ENCODE measurements at places on chromosomes 11 and 22.
A peak's percentile ranks its signal among the peaks of the same experiment; 100 is the strongest.

DNA sequence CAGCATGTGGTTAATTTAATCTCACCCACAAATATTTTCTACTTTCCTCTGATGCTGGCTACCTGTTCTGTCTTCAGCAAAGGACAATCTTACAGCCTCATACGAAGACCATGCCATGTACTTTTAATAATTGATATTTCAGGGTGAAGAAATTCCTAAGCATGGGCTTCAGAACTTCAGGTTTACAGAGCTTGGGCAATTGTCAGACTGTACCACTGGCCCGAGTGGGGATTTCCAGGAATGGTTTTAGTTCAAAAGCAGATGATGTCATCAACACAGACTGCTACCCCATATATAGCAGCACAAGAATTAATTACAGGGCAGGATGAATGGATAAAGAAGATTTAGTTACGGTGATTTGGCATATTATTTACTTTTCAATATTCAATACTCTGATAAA, 171.8 kb downstream of the ETS1 start:
- no peak for DNase-seq

DNA sequence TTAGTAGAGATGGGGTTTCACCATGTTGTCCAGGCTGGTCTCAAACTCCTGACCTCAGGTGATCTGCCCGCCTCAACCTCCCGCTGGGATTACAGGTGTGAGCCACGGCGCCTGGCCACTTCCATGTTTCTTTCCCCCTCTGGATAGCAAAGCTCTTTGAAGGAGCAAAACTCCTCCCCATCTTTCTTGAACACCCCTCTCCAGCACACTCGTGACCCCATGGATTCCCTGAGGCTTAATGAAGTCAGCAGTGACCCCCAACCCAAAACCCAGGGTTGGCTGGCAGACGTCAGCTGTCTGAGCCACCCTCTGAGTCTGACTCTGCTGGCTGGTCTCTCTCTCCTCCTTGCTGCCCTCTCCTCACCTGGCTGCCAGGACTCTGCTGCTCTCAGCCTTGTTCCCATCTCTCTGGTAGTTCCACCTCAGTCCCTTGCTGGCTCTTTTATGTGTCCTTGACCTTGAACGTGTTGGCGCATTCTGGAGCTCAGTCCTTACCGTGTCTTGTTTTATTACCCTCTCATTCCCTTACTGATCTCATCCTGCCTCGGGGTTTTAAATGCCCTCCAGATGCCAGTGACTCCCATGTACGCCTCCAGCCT, 44.5 kb downstream of the PARVG start:
- peak; percentile 31 for DNase-seq

GRCh38 chr11:11661326-11662040, 39.7 kb upstream of the GALNT18 start:
- no peak for DNase-seq

GRCh38 chr22:33054001-33054675, 4.0 kb downstream of the SYN3 start:
- no peak for DNase-seq

- DNase-seq, result peak; percentile 14
Measured at GRCh38 chr11:6607190-6607795, 3.7 kb downstream of the ILK start.

DNA sequence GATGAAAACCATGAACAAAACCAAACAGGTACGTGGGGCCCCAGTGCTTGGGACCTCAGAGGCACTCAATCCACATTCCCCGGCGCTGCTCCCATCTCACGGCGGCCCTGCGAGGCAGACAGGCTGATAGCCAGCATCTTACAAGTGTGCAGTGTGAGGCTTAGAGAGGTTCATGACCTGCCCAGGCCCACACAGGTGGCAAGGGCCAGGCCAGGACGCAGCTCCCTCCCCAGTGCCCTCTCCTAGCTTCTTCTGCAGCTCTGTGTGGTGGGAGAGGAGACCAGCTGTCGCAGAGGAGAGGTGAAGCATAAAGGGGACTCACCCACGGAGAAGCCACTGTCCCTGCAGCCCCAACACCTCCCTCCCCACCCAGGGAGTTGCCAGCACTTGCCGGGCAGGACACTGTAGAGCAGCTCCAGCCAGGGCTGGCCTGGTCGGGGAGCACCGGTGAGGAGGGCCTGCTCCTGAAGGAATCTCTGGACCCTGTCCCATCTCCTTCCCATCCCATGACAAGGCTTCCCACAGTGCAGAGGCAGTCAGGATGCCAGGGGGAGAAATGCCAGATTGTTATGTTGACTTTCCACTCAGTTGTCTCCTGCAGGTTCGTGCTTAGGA, 92.4 kb upstream of the TMEM45B start:
- DNase-seq, result no peak

DNA sequence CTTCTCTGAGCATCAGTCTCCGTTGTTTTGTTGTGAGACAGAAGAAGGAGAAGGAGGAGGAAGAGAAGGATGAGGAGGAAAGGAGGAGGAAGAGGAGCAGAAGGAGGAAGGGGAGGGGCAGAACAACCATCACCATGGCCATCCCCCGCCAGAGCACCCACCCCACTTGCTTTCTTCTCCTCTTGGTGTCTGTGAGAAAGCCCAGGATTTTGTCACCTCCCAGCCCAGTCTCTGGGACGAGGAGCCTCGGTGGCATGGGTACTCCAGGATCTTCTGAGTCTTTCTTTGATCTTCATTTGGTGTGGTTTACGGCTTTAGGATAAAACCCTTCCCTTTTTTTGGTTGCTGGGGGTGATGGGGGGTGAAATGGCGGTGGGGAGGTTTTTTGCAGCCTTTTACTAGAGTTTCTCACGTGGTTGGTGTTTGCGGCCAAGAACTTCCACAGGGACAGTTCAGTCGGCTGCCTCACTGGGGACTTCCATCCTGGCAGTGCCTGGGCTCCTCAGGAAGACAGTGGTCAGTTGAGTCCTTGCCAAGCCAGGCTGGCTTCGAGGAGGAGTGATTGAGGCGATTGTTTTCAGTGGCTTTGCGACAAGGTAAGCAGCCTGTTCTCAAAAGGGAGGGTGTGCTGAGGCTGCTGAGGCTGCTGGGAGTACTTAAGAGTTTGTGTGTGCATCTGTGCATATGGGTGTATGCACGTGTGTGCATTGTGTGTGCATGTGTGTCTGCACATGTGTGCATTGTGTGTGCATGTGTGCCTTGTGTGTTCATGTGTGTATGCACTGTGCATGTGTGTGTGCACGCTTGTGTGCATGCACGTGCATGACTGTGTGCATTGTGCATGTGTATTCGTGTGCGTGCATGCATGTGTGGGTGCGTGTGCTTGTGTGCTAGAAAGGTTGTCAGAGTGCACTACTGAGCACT, 567.5 kb downstream of the TBC1D22A start:
- no peak for DNase-seq

- no peak for DNase-seq
Measured at GRCh38 chr11:72776844-72777754, 16.7 kb downstream of the STARD10 start.

DNA sequence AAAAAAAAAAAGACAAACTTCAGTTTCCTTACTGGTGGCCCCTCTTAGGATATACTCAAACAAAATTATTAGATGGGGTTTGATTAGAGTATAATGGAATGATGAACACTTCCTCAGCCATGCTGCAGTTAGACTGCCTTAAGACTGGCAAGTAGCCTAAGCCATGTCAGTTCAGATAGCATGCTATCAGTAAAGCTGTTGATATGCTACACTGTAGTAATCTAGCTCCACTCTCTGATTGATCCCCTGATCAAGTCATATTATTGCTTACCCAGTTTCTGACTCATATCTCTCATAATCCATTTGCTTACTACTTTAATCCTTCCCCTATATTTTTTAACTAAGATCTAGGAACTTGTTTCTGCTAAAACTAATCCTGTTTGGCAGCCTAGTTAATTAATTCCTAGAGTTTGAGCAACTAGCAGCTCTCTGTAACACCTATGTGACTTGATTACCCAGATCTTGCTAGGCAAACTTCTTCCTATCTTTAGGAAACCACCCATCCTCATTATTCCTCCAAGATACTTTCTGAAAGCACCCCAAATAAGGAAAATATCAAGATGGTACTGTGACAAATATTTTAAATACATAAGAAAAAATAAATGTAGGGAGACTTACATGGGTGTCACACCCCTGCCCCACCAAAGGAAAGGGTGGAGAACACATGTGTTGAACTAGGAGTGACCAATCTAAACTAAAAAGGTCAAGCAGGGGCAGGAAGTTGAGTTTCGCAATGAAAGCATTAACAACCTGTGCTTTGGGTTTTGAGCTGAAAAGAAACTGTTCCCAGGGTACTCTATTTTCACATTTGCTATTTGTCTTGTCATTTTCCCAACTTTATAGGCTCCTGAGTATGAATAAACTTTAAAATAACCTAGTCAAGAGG, 43.2 kb downstream of the PIK3C2A start:
- no peak for DNase-seq

GRCh38 chr22:50186181-50186714, 535 bp downstream of the TRABD start:
- no peak for DNase-seq

DNA sequence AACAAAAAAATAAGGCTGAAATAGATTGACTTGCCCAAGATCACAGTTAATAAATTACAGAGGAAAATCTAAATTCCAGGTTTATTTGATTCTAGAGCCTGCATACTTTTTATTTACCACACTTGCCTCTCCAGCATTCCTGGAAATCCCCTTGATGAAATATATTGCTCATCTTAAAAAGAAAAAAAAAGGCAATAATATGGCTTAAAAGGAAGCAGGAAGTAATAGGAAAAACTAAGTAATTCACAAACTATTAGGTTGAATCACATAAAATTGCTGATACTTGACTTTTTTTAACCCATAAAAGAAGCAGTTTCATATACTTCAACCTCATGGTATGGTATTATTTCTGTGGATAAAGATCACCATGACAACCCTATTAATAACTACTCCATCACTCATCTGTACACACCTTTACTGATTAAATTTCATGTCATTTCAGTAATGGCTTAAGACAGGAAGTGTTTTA, 52.9 kb downstream of the COPB1 start:
- no peak for DNase-seq

DNA sequence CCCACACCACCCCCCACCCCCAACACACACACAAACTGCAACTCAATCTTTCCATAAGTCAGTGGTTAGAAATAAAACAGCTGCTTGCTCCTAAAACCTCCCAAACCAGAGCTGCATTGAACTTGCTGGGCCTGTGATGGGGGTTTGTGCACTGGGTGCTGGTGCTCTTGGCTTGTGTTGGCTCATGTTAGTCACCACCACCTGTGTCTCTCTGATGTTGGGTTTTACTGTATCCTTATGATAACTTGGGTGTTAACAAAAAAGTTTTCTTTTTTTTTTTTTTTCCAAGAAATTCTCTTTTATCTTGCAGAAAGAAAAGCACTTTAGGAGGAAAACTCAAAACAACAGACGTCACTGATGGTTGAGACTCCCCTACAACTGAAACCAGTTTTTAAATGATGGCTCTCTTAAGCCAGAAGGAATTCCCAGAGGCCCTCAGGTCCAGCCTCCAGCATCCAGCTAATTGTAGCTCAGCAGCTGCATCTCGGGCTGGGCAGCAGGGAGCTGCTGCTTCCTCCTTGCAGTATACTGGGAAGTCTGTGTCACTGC, 79.9 kb upstream of the DRD2 start:
- DNase-seq, result no peak

GRCh38 chr22:45281010-45281409, 3.7 kb upstream of the UPK3A start:
- no peak for DNase-seq
